ENCODE measurements at places on chromosomes 5 and 9.

GRCh38 chr5:121090822-121091221 is 626.7 kb downstream of the PRR16 start:
- DNase-seq, result no peak

GRCh38 chr5:43523662-43524072 is 8.7 kb upstream of the C5orf34 start:
- no peak for DNase-seq

- DNase-seq, result no peak
These were observed 45.6 kb downstream of the VCAN start for GRCh38 chr5:83517072-83517687.

DNA sequence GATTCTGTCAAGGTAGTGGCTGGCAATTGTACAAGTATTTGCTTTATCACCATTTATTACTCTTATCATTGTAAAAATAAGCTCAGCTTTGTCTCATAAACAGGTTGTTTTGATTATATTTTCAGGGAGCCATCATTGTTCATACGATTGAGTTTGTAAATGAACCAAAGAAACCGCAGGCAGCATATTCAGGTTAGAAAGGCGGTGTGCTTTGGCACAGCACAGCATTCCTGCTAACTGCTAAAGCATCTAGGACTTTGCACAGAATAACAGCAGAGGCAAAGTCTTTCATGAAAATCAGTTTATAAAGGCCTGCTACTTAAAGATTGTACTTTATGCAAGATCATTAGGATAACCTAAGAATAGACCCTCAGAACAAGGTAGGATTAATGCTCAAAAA is 281.5 kb upstream of the SLC24A2 start:
- no peak for DNase-seq

DNA sequence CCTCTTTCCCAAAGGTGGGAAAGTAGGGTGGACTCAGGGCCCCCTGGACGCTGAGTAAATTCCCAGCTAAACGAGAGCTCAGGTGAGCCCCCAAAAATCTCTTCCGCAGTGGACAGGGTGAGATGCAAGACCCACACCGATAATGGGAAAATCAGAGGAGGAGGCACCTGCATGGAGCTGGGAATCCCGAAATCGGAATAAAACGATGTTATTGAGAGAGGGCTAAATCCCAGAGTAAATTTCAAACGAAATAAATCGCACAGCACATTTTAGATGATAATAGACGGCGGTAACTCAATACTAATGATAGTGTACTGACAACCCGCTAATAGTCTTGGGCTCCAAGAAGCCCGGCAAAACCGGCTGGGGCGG is 3.0 kb upstream of the BARHL1 start:
- no peak for DNase-seq

DNA sequence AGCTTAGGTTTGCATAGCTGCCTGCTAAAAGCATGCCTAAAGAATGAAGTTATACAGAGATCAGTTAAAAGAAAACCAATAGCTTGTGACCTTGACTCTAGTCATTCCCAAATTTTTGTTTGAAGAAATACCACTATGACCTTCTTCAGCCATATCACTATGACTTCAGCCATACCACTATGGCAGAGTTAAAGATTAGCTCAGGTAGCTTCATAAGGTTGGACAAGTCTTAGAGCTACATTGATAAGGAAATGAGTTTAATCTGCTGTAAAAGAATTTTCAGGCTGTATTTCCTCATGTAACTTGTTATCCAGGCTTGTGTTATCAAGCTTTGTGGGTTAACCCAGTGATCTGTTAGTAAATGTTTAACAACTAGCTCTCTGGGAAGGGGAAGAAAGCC is 30.7 kb downstream of the C6 start:
- DNase-seq, result no peak

DNA sequence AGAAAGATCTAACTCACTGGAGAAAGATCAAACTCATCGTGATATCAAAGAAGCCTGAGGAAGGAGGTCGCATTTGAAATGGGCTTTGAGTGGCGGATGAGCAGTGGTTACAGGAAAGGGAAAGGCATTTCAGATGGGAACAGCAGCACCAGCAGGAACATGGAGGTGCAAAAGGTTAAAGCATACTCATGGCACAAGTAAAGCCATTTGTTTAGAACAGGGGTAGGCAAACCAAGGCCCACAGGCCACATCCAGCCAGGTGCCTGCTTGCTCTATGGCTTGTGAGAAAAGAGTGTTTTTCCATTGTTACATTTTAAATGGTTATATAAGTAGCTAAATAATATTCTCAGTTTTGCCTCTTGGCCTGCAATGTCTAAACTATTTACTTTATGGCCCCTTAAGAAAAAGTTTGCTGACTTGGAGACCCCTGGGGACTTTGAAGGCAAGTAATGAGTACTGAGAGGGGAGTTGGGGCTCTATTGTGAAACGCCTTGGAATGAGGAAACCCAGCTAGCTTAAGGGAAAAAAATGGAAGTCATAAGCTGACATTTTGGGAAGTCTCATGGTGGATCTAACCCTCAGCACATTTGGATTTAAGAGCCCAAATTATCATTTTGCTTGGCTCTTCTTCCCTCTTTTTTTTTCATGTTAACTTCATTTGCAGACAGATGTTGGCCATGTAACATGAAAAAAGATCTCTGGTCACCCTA is 211.1 kb downstream of the NR3C1 start:
- DNase-seq, result no peak
